ENCODE measurements at places on chromosomes 6 and 20.

- peak; percentile 28 for DNase-seq
Measured at GRCh38 chr6:89792881-89793280, 26.7 kb downstream of the MDN1 start.

GRCh38 chr6:142542704-142543233 is 241.0 kb downstream of the ADGRG6 start:
- peak; percentile 7 for DNase-seq

GRCh38 chr6:54813892-54814291 is 32.7 kb upstream of the FAM83B start:
- DNase-seq, result no peak

DNA sequence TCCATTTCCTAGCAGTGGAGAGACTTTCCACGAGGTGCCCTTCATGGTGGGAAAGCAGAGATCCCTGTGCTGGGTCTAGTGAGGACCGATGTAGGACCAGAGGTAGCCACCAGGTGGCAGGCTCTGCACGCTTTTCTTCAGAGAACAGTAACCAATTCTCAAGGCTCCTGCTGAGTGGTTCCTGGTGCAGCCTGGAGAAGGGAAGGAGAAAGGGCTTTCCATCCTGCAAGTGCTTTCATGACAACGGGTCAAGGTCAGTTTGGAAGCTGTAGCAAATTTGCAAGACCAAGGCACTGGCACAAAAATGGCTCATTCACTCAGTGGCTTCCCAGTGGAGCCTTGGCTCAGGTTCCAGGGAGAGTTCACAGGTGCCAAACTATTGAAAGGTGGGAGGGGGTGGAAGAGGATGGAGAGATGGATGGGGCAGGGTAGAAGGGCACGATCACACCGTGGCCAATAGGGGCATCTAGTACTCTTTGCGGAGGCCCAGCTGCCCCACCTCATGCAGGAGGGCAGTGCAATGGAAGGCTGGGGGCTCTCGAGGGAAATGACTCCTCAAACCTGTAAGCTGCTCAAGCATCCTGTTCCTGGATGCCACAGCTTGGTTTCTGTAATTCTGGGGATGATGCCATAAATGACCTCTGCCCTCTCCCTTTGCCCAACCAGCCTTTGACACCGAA is 25.5 kb upstream of the KCNK16 start:
- DNase-seq, result peak; percentile 83

- DNase-seq, result no peak
Measured at GRCh38 chr6:167324111-167324510, 775 bp upstream of the TTLL2 start.

DNA sequence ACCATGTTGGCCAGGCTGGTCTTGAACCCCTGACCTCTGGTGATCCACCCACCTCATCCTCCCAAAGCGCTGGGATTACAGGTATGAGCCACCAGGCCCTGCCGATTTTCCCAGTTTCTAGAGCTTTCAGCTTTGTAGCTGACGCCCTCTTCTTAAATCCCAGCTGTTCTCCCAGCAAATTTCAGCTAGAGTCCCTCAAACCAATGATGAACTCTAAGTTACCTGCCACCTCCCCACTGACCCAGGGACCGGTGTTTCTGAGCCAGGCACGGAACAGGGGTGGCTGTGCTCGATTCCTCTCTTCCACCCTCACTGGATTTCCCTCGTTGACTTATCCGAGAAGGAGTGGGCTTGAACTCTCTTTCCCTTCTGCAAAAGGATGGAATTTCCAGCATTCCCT is 39.1 kb downstream of the SUN5 start:
- DNase-seq, result no peak

DNA sequence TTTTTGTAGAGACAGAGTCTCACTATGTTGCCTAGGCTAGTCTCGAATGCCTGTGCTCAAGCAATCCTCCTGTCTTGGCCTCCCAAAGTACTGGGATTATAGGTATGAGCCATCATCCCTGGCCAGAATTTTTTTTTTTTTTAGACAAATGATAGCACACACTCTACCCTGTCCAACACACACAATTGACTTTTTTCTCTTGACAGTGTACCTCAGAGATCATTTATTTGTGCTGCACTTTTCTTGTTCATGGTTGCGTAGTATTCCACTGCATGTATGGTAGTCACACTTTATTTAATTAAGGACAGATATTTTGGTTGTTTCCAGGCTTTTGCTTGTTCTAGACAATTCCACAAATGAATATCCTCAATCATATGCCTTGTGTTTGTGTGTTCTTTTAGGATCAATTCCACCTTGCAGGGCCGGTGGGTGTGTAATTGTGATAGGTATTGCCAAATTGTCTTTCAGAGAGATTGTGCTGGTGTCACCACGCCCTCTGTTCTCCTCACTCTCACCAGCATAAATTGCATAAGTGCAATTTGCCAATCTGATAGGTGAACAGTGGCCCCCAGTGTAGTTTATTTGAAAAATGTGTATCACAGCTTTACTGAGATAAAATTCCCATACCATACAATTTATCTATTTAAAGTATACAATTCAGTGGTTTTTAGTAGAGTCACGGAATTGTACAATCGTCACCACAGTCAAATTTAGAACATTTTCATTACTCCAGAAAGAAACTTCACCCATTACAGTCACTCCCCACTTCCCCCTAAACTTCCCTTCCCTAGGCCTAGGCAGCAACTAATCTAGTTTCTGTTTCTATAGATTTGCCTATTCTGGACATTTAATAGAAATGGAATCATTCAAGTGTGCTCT is 20.1 kb downstream of the SRC start:
- DNase-seq, result no peak

DNA sequence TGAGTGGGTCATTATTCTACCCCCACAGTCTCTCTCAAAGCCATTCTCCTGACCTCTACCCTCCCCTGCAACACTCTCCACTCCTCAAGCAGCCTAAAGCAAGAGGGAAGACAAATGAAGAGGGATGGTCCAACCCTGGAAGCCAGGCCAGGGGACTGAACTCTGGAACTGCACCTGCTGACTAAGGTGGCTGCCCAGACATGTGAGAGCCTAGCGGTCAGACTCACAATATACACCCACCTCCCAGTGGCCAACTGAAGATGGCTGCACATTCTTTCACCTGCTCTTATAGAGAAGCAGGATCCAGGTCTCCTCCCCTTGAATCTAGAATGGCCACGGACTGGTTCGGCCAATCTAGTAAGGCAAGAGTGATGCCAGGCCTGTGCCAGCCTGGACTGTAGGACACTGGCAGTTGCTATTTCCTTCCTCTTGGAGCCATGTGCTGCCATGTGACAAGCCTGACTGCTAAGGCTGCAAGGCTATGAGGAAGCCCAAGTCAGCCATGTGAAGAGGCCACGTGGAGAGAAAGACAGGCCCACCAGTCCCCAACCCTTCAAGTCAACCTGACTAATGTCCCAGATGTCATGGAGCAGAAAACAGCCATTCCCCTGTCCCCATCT is 31.8 kb downstream of the ACSS1 start:
- no peak for DNase-seq

GRCh38 chr6:137490961-137491360 is 3.2 kb downstream of the OLIG3 start:
- no peak for DNase-seq

GRCh38 chr6:158962371-158962770 is 37.6 kb downstream of the RSPH3 start:
- no peak for DNase-seq

- peak; percentile 43 for DNase-seq
Measured at GRCh38 chr6:159074120-159074684, 29.4 kb upstream of the TAGAP start.

DNA sequence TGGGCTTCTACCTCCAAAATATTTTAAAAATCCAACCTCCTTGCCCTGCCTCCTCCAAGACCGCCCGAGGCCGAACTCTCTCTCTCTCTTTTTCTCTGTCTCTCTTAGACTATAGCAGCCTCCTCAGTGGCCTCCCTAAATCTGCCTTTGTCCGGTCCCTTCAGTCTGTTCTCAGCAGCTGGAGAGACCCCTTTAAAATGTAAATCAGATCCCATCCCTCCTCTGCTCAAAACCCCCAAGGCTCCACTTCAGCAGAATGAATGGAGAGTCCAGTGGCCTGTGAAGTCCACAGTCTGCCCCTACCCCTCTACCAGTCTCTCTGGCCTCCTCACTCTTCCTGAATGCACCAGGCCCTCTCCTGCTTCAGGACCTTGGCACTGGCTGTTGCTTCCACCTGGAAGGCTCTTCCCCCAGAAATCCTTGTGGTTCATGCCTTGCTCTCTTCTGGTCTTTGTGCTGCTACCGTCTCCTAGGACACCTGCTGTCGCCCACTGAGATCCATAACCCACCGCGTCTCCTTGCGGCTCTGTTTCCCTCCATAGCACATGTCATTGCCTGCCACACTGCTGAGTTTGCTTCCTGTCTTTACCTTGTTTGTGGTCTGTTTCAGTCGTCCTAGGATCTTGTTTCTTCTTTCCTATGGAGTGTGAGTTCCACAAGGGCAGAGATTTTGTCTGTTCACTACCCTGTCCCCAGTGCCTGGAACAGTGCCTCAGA is 6.0 kb downstream of the MLN start:
- no peak for DNase-seq

- no peak for DNase-seq
Measured at GRCh38 chr6:135141728-135142127, 39.4 kb upstream of the MYB start.

GRCh38 chr6:104711371-104711770 is 148.3 kb downstream of the HACE1 start:
- DNase-seq, result peak; percentile 22

DNA sequence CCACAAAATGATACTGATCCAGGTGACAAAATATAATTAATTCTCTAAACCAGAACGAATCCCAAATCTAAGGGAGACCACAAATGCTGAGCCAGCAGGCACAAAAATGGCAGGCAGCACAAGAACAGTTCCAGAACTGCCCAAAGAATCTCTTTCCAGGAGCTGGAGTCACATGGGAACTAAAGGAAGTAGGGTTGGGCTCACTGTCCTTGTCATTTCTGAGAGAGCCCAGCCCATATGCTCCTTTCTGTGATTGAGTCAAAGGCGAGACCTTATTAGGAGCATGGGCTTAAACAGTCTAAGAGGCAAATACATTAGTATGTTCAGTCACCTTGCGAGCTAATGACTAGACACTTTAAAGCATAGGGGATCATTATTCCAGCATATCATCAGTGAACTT is 327.6 kb upstream of the ARID1B start:
- DNase-seq, result no peak

DNA sequence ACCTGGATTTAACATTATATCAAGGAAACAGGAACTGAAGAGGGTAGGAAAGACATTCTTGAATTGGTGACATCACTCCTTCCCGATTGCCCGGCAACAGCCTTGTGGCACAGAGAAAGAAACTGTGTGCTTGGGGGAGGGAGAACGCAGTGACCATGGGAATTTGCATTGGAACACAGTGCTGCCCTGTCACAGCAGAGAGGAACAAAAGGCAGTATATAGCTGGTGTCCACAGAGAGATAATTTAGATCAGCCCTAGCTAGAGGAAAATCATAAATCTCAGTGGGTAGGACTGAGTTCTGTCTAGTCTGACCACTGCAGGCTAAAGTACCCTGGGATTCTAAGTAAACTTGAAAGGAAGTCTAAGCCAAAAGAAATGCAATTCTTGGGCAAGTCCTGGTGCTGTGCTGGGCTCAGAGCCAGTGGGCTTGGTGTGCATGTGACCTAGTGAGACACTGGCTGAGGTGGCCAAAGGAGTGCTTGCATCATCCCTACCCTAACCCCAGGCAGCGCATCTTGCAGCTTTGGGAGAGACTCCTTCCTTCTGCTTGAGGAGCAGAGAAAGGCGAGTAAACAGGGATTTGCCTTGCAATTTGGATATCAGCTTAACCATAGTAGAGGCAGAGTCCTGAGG is 697.6 kb downstream of the HACE1 start:
- DNase-seq, result no peak

DNA sequence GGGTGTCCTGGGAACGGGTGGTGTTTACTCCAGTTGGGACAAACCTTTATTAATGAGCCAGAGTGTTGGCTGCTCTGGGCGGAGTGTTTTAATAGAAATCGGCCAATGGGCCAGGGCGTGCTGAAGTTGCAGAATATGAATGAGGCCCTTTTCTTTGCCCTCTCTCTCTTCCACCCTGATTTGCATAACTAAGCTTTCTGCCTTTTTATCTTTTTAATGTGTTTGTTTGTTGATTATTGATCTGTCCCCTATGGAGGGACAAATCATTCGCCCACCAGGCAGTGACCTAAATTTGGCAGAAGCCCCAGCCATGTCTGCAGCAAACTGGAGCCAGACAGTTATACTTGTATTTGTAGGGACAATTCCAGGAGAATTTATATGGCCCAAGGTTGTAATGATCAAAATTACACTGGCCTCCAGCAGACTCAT is 420.9 kb downstream of the PREX1 start:
- no peak for DNase-seq

- DNase-seq, result no peak
Measured at GRCh38 chr6:100809346-100809745, 71.8 kb downstream of the ASCC3 start.

- no peak for DNase-seq
Measured at GRCh38 chr6:127381384-127381783, 38.0 kb upstream of the ECHDC1 start.

- DNase-seq, result peak; percentile 28
Measured at GRCh38 chr6:32589596-32590449, at the start of gene HLA-DRB1. HLA-DRB1 (minus strand) TSS chr6:32589848; CDS start chr6:32589742, 106 bp downstream.

- no peak for DNase-seq
Measured at GRCh38 chr20:61584851-61585250, 332.8 kb downstream of the CDH4 start.

- DNase-seq, result no peak
Measured at GRCh38 chr6:90978046-90978445, 391.2 kb upstream of the MAP3K7 start.

DNA sequence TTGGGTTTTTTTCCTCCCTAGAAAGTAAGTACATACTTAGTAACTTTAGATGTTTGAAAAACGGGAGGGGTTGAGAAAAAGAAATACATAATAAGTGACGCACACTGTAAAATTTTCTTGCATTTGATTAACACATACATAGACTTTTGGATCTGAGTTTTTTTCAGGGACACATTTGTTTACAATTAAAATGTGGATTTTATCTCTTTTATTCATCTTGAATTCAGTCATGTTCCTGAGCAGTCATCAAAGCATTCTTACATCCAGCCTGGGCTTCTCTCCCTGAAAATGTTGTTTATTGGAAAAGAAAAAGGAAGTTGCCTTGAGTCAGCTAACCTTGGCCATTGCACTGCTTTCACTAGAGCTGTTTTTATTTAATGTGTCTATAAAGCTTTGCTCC is 8.7 kb upstream of the RPP40 start:
- DNase-seq, result no peak

- no peak for DNase-seq
Measured at GRCh38 chr6:49739423-49739822, 4.8 kb downstream of the CRISP3 start.

- DNase-seq, result peak; percentile 20
Measured at GRCh38 chr6:66508433-66508832, 801.4 kb upstream of the EYS start.

- DNase-seq, result no peak
Measured at GRCh38 chr6:102114402-102114801, 720.9 kb downstream of the GRIK2 start.

DNA sequence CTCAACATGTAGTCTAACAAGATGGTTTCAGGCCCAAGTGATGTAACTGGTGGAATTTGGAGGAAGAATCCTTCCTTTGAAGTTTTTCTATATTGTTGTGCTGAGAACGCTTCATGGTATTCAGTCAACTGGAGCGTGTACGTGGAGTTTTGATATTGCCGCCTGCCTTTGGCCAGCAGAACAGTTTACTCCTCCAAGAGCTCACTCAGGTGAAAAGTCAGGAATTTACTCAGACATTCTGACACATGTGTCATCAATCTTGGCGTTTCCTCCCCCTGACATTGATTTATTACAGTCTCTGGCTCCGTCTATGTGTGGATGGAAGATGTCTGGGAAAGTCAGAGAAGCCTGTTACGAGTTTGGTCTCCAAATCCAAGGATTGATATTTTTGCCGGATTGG is 19.0 kb upstream of the TGM2 start:
- peak; percentile 62 for DNase-seq

Measured in HTR-8/SVneo (cell line).